C1 segment of cervical spinal cord (tissue), 14 donors: ENCODE measurements at places on chromosomes 2 and 18.

DNA sequence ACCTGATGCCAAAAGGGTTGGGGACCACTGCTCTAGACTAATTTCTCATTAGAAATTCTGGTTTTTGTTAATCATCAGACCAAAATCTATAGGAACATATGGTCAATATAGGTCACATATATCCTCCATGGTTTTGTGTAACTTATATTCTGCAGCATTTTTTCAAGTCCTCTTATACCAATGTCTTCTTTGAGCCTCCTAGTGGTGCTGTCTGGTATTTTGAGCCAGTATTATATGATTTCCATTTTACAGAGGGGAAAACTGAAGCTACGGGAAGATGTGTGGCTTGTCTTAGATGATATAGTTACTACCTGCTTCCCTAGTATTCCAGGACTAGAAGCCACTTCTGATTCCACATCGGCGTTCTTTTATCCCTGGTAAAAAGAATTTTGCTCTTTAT lies 13.8 kb downstream of the MAPK4 start:
- no peak for DNase-seq

DNA sequence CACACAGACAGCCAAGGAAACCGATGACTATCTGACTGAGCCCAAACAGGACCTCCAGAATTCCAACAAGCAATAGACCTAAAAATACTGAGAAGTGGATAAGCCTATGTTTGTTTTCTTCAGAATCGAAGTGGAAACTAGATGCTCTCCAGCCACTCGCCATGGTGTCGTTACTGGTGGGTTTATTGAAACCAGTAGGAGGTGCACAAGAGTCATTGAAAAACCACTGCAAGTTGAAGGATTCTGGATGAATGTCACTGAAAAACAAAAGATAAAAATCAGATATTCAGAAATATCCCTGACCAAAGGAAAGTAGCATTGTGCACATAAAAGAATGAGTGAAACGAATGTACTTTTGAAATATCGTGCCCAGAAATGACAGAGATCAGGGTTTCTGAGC lies 15.3 kb downstream of the TM4SF20 start:
- DNase-seq, result no peak

DNA sequence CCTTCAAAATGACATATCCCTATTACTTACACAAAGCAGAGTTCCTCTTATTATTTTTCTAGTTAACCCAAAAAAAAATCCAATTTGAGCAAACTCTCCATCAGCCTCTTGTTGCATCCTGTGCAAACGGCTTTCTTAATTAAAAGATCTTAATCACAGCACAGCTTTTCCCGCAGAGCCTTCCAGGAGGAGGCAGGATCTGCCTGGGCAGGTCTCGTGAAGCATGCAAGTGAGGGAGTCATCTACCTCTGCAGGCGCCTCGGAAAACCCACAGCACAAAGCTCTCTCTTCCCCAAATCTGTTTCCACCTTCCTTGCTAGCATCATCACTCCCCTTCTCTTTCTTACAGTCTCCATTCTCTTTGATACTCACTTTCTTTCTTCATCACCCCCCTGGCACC lies 100.4 kb downstream of the EN1 start:
- DNase-seq, result no peak

DNA sequence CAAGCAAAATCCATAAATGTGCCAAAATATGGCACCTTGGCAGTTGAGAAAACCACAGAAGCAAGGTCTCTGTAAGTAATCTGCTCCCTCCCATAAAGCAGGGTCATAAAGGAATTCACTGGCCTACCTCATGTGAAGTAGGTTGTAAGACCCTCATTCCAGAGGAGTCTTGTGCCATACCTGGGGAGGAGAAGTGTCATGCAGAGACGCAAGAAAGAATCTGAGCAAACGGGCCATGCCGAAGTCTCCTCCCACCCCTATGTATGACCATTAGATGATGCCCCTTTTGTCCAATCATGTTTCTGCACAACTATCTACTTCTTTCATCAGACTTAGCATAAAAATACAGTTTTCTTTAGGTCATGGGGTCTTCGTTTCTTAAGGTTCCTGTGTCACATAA lies 14.6 kb downstream of the NMUR1 start:
- DNase-seq, result no peak

GRCh38 chr2:29450596-29451222 lies 335.5 kb downstream of the CLIP4 start:
- no peak for DNase-seq

DNA sequence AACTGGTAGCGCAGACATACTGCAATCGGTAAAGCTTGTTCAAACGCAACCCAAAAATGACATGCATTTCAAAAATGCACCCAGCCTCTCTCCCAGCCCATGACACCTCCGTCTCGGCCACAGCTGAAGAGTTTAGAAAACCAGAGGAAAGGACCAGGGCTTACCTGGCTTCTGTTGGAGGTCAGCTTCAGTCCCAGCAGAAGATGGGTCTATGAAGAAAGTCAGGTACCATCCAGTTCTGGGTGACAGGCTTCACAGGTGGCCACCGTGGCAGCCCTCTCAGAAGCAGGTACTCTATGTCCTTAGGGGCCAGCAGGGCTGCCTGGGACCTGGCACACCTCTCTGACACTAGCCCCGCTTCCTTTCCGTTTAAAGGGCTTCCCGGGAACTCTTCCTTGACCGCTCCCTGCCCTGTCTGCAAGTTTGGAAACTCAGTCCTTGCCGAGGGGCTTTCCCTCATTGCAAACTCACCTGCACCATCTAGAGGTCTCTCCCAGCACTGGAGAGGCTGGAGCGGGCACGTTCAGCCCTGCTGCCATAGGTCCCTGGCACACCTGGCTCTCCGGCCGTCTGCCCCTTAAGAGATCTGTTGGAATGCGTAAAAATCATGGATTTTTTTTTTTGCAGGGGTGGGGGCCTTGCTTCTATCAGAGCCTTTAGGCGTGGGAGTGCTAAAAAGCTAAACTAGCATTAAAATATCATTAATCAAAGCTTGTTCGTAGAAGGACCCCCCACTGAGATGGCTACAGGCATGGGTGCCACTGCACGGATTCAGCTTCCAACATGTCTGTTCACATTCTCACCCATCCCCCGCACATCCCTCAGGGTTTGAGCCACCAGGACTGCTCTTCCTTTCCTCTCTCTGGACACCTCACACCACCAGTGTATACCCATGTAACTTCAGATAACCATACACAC lies at the start of gene EDAR:
Gene EDAR (minus strand): TSS at position 425 of the 918 bp plus-strand sequence. CDS start 58,206 bp downstream, outside the sequence.
- no peak for DNase-seq

DNA sequence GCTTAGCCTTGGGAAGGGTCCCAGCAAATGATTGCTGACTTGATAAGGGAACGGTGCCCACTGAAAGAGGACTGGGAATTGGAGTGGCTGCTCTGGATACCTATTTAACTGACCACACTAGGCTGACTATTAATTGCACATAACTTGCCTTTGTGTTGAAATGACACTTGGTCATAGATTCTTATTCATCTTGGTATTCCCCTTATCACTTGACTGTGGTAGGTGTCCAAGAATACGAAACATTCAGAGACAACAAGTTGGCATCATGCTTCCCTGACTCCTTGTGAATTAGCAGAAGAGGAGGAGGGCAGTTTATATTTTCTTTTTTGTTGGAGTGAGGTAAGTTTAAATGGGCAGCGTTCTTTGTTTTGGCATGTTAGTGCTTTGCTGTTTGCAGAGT lies 13.4 kb downstream of the FMNL2 start:
- DNase-seq, result no peak

- no peak for DNase-seq
Observed at GRCh38 chr2:237946423-237946822, 20.4 kb upstream of the UBE2F start.

DNA sequence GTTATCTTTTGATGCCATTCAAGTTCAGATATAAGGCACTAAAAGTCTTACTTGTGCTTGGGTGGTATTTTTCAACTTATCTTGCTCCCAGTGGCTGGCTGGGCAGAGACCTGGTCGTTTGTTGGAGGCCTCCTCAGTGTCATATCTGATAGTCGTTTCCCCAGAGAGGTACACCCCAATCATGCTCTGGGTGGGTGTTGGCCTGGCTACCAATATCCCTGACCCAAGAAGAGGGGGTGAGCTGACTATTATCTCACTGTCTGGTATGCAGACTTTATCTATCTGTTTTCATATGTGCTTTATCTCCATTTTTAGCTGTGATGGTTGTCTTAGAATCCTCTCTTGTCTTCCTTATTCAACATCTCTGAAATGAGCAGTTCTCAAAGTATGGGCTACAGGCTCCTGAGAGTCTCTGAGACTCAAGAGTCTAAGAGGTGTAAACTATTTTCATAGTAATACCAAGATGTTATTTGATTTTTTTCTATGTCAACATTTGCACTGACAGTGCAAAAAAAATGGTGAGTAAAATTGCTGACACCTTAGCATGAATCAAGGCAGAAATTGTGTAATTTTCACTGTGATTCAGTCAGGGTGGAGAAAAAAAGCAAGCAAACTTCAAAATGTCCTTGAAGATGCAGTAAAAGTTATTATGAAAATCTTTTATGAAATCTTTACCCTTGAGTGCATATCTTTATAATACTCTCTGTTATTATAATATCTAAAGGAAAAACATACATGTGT lies 12.3 kb upstream of the PLEK start:
- no peak for DNase-seq

DNA sequence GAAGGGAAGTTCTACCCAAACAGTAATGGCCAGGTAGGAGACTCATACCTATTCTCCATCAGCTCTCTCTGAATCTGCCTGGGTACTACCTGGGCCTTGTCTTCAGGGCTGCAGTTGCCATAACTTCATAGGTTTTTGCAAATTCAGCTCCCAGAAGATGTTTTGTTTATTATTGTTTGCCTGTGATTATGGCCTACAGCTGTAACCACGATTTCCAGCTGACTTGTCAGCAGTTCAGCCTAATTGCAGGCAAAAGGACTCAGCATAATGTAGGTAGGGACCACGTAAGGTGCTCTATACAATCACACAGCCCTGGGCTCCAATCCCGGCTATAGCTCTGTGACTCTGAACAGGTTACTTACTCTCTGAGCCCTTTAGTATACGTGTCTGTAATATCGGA lies 187.0 kb upstream of the FN1 start:
- DNase-seq, result no peak

DNA sequence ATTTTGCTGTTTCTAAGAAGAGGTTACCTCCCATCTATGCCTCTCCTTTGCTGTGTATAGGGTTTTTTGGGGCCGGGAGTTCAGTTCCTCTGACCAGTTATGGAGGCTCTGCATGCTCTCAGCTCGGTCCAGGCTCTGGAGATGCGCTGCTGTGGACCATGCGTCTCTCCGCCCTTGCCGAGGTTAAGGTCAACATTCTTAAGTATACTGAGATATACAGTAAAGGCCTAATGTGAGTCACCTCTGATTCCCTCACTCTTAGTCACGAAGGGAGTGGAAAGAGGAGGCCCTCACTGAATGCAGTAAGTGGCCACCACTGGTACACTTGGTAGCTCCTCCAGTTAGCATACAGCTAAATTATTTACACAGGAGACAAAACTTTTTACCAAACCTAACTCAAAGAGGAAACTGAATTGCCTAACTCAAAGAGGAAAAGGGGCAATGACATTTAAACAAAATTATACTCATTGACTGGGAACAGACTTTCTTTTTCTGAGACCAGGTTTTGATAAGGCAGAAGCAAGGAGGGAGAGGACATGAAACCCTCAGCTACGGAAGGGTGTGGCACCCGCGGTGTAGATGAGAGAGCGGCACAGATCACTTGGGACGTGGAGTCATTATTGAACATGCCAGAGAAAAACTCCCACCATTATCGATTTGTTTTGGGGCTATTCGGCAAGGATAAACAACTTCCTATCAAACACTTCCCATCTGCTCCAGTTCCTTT lies 98.7 kb downstream of the COPS8 start:
- no peak for DNase-seq

GRCh38 chr18:48430150-48430549 lies 21.0 kb upstream of the ZBTB7C start:
- no peak for DNase-seq

- no peak for DNase-seq
Observed at GRCh38 chr2:220847006-220847405, 725.1 kb downstream of the EPHA4 start.

- DNase-seq, result no peak
Observed at GRCh38 chr2:241188361-241189092, at the start of gene ANO7. Gene ANO7 (plus strand): TSS chr2:241188677. CDS start chr2:241190064, 1,387 bp downstream.

GRCh38 chr2:15316370-15316814 lies 244.7 kb downstream of the NBAS start:
- DNase-seq, result no peak

DNA sequence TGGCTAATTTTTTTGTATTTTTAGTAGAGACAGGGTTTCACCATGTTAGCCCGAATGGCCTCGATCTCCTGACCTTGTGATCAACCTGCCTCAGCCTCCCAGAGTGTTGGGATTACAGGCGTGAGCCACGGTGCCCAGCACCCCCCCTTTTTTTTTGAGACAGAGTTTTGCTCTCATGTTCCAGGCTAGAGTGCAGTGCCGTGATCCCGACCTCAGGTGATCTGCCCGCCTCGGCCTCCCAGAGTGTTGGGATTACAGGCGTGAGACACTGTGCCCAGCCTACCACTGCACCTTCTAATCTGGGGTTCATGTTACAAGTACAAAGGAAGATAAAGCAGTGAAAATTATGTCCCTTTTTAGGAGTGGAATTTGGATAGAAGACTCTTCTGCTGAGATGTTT lies 41.5 kb upstream of the CABLES1 start:
- DNase-seq, result no peak

DNA sequence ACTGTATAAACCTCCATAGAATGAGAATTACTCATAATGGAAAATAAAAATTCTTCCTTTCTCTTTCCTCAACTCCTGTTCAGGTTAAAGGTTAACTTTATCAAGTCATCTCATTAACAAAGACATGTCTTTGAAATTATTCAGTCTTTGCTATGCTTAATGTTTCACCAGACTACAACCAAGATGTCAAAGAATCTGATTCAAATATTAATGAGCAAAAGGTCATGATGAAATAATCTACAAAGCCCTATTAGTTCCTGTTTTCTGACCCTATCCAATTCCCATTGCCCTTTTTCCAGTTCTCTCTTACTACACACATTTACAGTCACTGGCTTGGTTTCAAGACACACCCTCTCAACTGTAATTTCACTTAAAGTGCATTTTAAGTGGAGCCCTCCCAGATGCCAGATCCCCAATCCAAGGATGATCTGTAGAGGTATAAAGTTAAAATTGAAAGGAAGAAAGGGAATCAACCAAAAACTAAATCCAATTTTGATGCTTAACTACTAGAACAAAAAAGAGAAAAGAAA lies 246.9 kb upstream of the CYP26B1 start:
- no peak for DNase-seq

- no peak for DNase-seq
Observed at GRCh38 chr2:47488870-47489584, 86.1 kb downstream of the MSH2 start.

- no peak for DNase-seq
Observed at GRCh38 chr2:213545964-213546475, 261.8 kb downstream of the SPAG16 start.

GRCh38 chr18:76839086-76839794 lies 16.9 kb downstream of the ZNF236 start:
- DNase-seq, result no peak

GRCh38 chr18:58051765-58052460 lies 7.9 kb downstream of the NEDD4L start:
- no peak for DNase-seq
